ENCODE measurements at places on chromosomes 1 and 21.

GRCh38 chr21:46218906-46219590 lies 9.5 kb downstream of the LSS start:
- no peak for DNase-seq

- no peak for DNase-seq
Measured at GRCh38 chr1:166176416-166176815, 9.6 kb upstream of the FAM78B start.

- DNase-seq: no peak
Measured at GRCh38 chr1:110356379-110356778, 17.2 kb downstream of the RBM15 start.

DNA sequence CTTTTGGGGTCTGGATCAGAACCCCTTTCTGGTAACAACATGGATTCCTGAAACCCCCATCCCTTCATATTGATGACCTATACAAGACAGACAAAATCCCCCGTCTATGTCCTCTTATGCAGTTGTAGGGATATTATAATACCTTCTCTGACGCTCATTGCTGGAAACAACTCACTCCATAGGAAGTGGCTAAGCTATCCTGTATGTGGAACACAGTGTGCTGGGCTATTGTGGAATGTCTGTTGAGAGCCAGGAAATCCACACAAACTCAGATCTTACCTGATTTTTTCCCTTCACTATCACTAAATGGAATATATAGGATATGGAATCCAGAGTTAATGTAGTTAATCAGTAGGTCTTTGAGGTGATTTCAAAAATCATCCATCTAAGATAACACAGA lies 17.7 kb upstream of the PIK3R3 start:
- DNase-seq: no peak

Measured in activated naive CD4-positive, alpha-beta T cell treated with anti-CD3 and anti-CD28 coated beads, Interleukin-2, amount 50 U/mL, for 72 hours (primary cell).